ENCODE measurements at places on chromosomes 2 and 18. TPM values are rescaled to one million over a fixed set of nuclear protein-coding genes. Genes with fewer than 3 reads are reported as not detected.

The CD302 gene
- 0.50 TPM for total RNA-seq

The CAVIN2 gene
- not detected for total RNA-seq

The SPEG gene
- 0.20 TPM for total RNA-seq

The DSG1 gene
- total RNA-seq: not detected

The RAB10 gene
- total RNA-seq: 116 TPM

Measured in activated CD4-positive, alpha-beta memory T cell treated with anti-CD3 and anti-CD28 coated beads, Interleukin-2, amount 10 ng/mL, durations not matched to agents 7 days and 5 days (primary cell).